CD4-positive, alpha-beta T cell treated with Interferon alpha-2 for 1 hour (primary cell): ENCODE measurements at places on chromosomes 2 and 18.
A peak's percentile ranks its signal among the peaks of the same experiment; 100 is the strongest.

DNA sequence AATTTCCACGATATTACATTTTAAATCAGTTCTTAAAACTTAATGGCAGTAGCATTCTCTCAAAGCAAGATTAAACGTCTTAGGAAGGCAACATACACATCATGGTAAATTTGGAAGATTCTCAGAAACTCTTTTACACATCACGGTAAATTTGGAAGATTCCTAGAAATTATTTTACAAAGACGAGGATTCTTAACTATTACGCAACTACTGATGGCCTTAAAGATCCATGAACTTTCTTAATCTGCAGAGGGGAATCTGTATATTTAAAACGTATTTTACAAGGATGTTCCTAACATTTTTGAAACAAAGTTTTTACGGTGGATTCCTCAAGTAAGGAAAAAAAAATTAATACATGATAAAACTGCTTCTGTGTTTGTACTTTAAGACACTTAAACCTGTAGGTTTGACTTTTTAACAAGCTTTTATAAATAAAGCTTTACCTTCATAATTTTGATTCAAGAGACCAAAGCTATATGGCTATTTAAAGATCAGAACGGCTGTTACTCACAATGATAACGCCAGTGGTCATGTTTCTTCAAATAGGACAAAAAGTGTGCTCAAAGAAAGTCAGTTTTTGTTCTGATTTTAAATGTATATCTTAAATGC lies 1.7 kb downstream of the ATF2 start:
- no peak for DNase-seq

GRCh38 chr18:57915865-57916582 lies 112.9 kb upstream of the ATP8B1 start:
- no peak for DNase-seq

GRCh38 chr2:8583400-8584173 lies 98.3 kb upstream of the ID2 start:
- DNase-seq, result peak; percentile 73

DNA sequence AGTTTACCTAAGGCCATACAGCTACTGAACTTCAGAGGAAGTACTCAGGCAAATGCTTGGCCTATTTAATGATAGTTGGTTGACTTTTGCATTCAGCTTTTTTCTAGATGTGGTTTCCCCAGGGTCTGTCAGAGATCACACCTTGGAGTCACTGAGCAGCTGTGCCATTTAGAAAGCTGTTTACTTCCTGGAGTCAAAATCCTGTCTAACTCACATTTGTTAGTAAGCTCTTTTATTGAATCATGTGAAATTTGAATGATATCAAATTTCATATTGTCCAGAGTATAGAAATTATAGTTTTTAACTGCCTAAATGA lies 7.6 kb upstream of the TRIB2 start:
- DNase-seq, result peak; percentile 75

DNA sequence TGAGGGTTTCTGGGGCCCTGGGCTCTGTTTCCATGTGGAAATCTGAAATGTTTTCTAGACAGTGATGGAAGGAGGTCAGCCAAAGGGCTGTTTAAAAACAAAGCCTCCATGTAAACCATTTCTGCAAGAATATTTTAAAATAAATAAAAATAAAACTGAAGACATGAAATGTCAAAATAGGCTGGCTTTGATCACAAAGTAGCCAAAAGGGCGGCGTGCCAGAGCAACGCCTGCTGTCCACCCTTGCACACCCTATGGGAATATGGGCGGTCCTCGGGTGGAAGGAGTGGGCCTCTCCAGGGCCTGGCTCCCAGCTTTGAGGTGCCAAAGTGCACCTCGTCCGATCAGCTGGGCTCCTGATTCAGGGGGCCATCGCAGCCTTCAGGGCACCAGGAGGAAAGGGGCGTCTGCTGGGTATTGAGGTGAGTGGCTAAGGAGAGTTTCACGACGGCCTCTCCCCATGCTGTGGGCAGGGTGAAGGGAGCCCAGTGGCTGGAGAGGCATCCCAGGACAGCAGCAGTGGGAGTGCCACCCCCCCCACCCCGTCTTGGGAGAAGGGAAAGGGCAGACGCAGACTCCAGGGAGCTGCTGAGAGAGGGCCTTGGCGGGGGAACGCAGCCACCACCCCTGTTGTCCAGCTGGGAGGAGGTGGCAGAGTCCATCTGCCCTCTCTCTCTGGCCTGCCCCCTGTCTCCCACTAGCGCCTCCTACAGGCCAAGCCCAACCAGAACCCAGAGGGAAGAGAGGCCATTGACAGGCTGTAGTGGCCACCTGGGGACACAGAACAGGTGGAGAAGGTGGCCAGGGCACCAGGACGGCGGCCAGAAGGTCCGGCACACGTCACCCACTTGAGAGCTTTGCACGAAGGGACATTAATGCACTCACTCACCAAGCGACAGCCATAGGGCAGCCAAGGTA lies 5.7 kb upstream of the ERFE start:
- DNase-seq, result no peak

GRCh38 chr2:111054791-111055691 lies 65.7 kb upstream of the BCL2L11 start:
- peak; percentile 14 for DNase-seq

DNA sequence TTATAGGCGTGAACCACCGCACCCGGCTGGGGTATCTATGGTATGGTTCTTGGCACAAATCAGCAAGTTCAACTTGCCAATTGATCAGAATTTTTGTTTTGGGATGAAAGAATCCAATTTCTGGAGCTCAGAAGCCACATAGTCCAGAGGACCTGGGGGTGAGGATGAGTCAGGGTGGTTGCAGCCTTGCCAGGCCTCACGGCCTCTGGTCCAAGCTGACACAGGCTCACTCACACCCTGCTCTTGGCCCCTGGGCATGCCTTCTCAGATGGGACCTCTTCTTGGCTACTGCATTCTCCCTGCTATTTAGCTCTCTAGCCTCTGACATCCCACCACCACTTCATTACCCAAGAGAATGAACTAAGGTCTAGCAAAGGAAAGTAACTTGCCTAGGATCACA lies 16.3 kb downstream of the CAPG start:
- no peak for DNase-seq

- no peak for DNase-seq
These were observed 83.2 kb upstream of the RND3 start for GRCh38 chr2:150570712-150571111.

DNA sequence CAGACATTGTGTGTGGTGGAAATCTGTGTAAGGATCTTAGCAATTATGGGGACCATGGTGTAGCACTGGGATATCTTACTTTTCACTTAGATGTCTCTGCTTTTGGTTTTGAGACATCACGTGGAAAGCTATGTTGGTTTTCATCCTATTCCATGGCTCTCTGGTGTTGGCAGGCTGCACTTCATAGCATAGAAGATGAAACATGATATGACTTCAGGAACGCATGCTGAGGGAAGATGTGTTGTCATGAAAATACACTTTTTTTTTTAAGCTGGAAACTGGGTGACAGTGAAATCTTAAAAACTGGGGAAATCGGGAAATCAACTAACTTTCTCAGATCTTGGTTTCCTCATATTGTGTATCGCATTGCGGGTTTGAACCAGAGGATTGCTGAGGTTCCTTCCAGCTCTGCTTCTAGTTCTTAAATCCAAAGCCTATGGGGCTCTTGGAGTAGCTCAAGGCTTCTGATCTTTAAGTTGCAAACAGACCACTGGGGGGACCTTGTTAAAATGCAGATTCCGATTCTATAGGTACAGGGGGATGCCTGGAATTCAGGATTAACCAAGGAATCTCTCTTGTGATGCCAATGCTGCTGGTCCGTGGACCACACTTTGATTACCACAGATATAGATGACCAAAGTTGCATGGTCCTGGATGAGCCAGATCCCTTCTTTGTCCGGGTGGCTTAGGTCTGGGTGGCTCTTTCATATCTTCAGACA lies 160.7 kb downstream of the SH3RF3 start:
- no peak for DNase-seq
